ENCODE measurements at places on chromosomes 13 and 19. TPM values are rescaled to one million over a fixed set of nuclear protein-coding genes. Genes with fewer than 3 reads are reported as not detected.

ZNF20 gene
- 3.9 TPM for total RNA-seq

TEAD2 gene
- total RNA-seq = not detected

IL12RB1 gene
- 76.2 TPM for total RNA-seq

ESD gene
- total RNA-seq = 98.0 TPM

CYTH2 gene
- 62.3 TPM for total RNA-seq

BSPH1 gene
- total RNA-seq = not detected

RPL28 gene
- total RNA-seq = 3,962 TPM

PGLYRP2 gene
- not detected for total RNA-seq

EDNRB gene
- total RNA-seq = not detected

ZNF555 gene
- total RNA-seq = 3.9 TPM

ZNF562 gene
- 16.1 TPM for total RNA-seq

FFAR2 gene
- total RNA-seq = not detected

APLP1 gene
- total RNA-seq = 1.2 TPM

WDR87 gene
- not detected for total RNA-seq

SCN1B gene
- total RNA-seq = 0.53 TPM

NANOS3 gene
- not detected for total RNA-seq

CLDND2 gene
- total RNA-seq = 1.9 TPM

NLRP5 gene
- not detected for total RNA-seq

CGB1 gene
- total RNA-seq = not detected

BABAM1 gene
- 98.3 TPM for total RNA-seq

YJEFN3 gene
- total RNA-seq = 7.8 TPM

C13orf46 gene
- 7.2 TPM for total RNA-seq

ZNF17 gene
- total RNA-seq = 13.0 TPM

GDF15 gene
- total RNA-seq = not detected

ZNF813 gene
- 7.1 TPM for total RNA-seq

ZNF610 gene
- total RNA-seq = 0.81 TPM

RNF17 gene
- not detected for total RNA-seq

ATP4A gene
- total RNA-seq = not detected

RYR1 gene
- 1.2 TPM for total RNA-seq

PGLYRP1 gene
- not detected for total RNA-seq

TMEM150B gene
- 0.29 TPM for total RNA-seq
